A673 (cell line): ENCODE measurements at places on chromosomes 2 and 18. TPM values are rescaled to one million over a fixed set of nuclear protein-coding genes. Genes with fewer than 3 reads are reported as not detected.
A peak's percentile ranks its signal among the peaks of the same experiment; 100 is the strongest.

DNA sequence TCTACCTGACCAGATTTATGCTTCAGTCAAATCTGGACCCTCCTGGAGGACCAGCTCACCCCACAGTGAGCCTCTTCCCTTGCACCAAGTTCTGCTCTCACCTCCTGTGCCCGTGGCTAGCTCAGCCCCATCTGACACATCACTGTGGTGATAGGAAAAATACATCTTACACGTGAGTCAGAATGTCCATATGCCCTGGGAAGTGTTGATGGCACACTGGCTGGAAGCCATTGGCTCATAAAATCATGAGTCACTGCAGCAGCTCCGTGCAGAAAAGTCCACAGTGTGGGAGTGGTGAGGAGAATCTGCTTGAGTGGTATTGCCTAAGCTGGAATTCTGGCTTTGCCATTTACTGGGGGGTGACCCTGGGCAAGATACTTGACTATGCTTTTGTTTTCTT is 42.6 kb upstream of the RAPGEF4 start:
- peaks cover 3% of the 10 kb centered on the region for H3K4me1 ChIP-seq
- DNase-seq: peak; percentile 71
- H3K27me3 ChIP-seq: no peaks in the 10 kb centered on the region
- no peaks in the 10 kb centered on the region for H3K36me3 ChIP-seq

The FANCL gene
- total RNA-seq: 34.7 and 35.6 TPM in 2 replicates

The TXNDC2 gene
- 0.13 and 0.42 TPM in 2 replicates for total RNA-seq

DNA sequence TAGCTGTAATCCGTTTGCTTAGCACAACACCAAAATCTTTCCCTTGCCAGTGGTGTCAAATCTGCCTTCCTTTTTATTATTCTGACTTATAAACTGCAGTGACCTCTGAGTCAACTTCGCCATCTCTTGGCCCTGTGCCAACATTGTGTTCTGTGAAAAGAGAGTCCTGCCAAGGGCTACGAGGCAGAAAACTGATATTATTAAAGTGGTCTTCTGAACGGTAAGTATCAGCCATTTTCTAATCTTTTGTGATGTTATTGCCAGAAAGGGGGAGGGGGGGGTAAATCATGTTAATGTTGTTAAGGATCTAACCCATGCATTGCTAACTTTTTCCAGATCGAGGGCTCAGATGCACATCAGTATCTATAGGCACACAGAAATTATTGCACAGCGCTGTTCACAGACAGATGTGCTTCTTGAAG is 121.5 kb upstream of the LTBP1 start:
- H3K27ac ChIP-seq: no peak overlapping the region
- no peak overlapping the region for H3K4me3 ChIP-seq
- DNase-seq: peak; percentile 32
- H3K27me3 ChIP-seq: no peaks in the 10 kb centered on the region

- H3K36me3 ChIP-seq: peaks cover 11% of the 10 kb centered on the region
- no peaks in the 10 kb centered on the region for H3K27me3 ChIP-seq
- no peak overlapping the region for H3K27ac ChIP-seq
- no peak for DNase-seq
- H3K4me3 ChIP-seq: no peak overlapping the region
Observed at GRCh38 chr2:177467646-177468045, 75.1 kb downstream of the AGPS start.
